COLO829 (cell line): ENCODE measurements at places on chromosomes 5 and 9.

GRCh38 chr5:54007827-54008777, 302.3 kb downstream of the ARL15 start:
- DNase-seq: peak; percentile 4

- DNase-seq: peak; percentile 90
These were observed 29.8 kb downstream of the UGCG start for GRCh38 chr9:111926421-111926875.

GRCh38 chr5:15079566-15079965, 208.0 kb upstream of the ANKH start:
- DNase-seq: no peak

DNA sequence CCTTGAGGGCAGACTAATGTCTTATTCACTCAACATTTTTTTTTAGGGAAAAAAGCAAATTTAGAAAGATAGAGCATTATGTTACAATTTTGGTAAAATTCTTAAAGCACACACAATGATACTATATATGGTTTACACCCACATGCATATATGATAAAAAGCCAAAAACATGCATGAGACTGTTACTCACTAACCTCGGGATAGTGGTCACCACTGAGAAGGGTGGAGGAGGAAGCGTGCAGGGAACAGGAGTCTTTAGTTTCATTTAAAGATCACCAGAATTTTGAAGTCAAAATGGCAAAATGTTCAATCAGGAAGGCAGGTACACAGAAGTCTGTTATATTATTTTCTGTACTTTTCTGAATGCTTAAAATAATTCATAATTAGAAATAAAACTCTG, 9.2 kb downstream of the ARL15 start:
- no peak for DNase-seq

- no peak for DNase-seq
These were observed 73.9 kb upstream of the VCAN start for GRCh38 chr5:83397658-83398057.

DNA sequence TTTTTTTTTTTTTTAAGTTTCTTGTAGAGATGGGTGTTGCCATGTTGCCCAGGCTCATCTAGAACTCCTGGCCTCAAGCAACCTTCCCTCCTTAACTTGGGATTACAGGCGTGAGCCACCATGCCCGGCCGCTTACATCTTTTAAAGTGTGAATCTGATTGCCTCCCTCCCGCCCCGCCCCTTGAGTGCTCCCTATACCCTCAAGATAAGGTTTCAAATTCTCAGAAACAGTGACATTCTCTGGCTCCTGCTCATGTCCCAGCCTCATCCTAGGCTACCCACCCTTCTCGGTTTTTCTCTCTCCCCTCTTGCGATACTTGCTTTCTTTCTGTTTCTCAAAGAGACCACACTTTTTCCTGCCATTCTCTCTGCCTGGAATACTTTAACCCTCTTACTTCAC, 12.4 kb downstream of the MORN5 start:
- DNase-seq: no peak

- DNase-seq: no peak
These were observed 1.2 kb downstream of the SEMA4D start for GRCh38 chr9:89496645-89497256.

- DNase-seq: no peak
These were observed 15.4 kb downstream of the LMX1B start for GRCh38 chr9:126628969-126629674.

GRCh38 chr9:101226161-101226560, 158.6 kb downstream of the BAAT start:
- DNase-seq: no peak

- DNase-seq: no peak
These were observed 59.5 kb downstream of the TMEM174 start for GRCh38 chr5:73232266-73233041.
